NCI-H510A treated with DMSO at 0.1 percent for 48 hours (cell line): ENCODE measurements at places on chromosomes 5 and 9.

DNA sequence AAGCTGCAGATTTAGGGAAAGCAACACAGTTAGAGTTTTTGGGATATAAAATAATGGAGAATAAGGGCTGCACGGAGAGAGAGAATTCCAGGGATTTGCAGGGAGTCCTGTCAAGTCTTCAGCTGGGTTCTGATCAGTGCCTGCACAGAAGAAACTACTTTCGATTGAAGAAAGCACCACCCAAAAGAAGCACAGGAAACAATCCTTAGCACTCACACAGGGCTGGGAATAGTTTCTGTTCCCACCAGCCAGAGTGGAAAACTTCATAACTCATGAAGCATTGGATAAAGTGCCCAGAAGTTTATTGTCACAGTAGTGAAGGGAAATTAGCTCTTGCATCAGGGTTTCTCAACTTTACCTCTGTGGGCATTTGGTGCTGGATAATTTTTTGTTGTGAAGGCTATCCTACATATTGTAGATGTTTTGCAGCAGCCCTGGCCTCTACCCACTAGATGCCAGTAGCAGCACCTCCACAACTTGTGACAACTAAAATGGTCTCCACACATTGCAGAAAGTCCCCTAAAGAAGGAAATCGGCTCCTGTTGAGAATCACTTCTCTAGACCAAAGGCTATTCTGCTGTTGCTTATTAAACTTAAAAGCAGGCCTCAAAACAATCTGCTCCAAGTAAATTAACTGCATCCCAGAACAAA lies 71.0 kb upstream of the FAM120A start:
- DNase-seq: no peak

DNA sequence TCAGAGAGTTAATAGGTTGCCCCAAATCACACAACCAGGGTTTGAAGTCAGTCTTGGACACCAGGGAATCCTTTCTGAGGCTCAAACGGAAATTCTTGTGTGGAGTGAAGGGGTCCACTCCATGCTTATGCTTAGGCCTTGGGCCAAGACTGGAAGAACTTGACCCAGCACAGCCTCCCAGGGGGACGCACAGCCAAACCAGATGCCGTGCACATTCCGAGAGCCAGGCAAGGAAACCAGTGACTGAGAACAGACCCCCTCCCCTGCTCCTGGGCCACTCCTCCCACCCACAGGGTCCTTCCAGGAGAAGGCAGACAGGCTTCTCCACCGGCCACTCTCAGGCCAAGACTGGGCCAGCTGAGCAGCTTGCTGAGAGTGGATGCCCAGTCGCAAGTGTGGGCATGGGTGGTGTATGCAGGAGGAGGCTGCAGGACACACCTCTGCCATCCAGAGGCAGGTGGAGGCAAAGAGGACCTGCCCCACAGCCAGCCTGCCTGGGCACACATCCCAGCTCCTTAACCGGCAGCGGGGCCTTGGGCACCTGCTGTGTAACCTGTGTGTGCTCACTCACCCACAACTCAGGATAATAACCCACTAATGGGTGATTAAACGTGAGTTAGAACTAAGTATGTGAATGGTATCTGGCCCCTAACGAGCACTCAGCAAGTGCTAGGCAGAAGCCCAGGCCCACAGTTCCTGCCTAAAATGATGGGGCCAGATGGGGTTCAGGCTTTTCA lies 38.0 kb downstream of the NIPAL4 start:
- DNase-seq: no peak

GRCh38 chr5:145921211-145921610 lies 15.2 kb upstream of the SH3RF2 start:
- no peak for DNase-seq

GRCh38 chr9:108060175-108060574 lies 570.6 kb upstream of the KLF4 start:
- DNase-seq: no peak

DNA sequence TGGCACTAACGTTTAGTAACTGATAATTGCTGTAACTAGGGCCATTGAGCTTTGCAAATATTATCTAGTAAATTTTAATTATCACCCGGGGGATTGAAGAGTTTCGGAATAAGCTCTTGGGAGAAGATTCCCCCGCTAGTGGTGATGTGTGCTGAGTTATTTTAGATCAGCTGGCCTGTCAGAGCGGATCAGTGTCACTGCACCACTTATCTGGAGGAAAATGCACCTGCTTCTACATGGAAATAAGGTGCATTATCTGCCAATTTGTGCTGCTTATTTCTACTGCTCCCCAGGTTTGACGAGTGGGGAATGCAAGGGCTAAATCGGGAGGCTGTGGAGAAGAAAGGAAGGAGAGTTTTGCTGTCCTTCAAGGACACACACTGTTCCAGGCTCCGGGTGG lies 518.6 kb downstream of the TLE4 start:
- DNase-seq: no peak

GRCh38 chr9:137021979-137022661 lies 5.9 kb downstream of the ABCA2 start:
- no peak for DNase-seq

- no peak for DNase-seq
Measured at GRCh38 chr9:86846656-86847055, 100.7 kb downstream of the GAS1 start.

GRCh38 chr5:58405175-58405574 lies 54.7 kb downstream of the PLK2 start:
- no peak for DNase-seq

DNA sequence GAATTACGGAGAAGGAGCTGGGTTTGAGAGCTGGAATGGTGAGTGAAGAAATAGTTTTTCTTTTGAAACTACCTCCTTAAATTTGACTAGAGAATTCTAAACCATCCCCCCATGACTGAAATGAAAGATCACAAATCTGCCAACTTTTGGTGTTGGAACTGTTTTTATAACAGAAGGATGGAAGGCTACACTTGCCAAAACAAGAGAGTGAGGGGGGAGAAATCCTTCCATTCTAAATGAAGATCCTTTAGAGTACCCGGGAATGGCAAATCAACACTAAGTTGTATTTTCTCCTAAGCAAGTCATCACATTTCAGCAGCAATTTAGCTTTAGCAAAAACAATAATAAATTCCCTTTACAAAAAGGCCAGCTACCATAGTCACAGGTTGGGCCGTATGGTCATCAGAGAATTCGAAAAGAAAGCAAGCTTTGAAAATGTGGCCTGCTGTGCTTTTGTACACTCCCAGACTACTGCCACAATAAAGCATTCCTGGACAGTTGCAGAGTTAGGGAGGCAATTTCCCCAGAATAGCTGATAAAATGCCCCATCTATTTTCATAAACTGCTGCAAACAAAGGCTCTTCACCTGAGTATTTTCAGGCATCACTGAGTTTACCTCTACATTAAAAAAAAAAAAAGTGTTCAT lies 25.0 kb upstream of the FREM1 start:
- DNase-seq: no peak

GRCh38 chr5:150577378-150578139 lies 62.9 kb upstream of the SYNPO start:
- no peak for DNase-seq

DNA sequence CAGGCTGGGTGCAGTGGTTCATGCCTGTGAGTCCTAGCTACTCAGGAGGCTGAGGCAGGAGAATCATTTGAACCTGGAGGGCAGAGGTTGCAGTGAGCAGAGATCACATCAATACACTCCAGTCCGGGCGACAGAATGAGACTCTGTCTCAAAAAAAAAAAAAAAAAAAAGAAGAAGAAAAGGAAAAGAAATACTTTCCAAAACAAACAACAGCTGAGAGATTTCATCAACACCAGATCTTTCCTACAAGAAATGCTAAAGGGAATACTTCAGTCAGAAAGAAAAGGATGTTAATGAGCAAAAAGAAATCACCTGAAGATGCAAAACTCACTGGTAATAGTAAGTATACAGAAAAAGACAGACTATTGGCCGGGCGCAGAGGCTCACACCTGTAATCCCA lies 8.4 kb downstream of the CCIN start:
- no peak for DNase-seq

DNA sequence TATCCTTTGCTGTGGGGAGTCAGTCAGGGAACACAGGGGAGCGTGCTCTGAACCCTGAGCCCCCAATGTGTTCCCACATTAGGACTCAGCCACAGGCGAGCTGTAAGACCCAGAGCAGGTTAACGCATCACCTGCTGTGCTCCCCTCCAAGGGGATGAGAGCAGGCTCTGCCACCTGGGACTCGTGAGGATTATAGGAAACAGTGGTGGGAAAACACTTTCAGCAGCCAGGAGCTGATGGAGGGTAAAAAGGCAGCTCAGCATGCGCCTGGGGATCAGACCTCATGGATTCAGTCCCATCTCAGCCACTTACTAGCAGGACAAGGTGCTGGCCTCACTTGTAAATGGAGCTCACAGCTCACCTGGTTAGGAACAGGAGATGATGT lies 9.2 kb downstream of the JADE2 start:
- peak; percentile 28 for DNase-seq

GRCh38 chr5:133990396-133990795 lies 14.4 kb downstream of the VDAC1 start:
- peak; percentile 25 for DNase-seq

DNA sequence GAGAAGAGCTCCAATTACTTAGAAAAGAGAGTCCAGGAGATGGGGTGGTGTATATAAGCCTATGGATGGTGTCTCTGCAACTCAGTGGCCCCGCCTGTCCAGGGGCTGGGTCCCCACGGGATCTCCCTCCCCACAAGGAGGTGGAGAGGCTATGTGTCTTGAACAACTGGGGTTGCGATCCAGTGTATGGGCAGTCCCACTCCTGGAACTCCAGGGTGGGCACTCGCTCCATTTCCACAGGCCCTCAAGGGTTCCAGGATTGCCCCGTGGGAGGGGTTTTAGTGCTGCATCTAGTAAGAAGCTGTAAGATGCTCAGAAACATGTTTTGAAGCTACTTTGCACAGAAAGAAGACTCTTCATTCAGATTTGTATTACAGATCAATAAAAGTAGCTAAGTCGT lies 558 bp upstream of the SMAD5 start:
- no peak for DNase-seq

DNA sequence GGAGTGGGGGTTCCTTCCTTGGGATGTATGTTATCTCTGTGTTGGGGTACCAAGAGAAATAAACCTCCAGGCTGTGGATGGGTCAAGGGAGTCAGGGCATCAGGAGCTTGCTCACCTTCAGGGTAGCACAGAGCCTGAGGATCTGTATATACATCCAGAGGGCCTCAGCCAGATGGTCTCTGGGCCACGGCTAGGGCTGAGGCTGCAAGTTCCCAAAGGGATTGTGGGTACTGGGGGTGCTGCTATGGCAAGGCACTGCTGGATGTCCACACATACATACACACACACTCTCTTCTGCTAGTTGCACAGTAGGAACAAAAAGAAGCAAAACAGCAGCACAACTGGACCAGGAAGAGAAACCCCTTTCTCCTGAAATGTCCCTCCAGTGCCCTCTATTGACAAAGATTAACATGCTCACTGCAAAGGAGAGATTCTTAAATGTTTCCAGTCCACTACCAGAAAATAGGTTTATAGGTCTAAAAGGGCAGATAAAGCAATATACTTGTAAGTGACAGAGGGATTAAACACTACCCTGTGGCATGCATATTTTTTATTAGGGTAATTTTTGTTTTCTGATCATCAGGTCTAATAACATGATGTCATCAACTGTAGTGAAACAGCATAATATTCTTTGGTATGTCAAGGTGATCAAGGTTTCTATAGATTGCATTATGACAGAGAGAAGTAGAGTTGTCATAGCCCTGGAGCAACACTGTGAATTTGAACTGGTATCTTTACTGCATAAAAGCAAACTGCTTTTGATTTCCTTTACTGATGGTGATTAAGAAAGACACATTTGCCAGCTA lies 56.3 kb upstream of the KCNN2 start:
- no peak for DNase-seq

DNA sequence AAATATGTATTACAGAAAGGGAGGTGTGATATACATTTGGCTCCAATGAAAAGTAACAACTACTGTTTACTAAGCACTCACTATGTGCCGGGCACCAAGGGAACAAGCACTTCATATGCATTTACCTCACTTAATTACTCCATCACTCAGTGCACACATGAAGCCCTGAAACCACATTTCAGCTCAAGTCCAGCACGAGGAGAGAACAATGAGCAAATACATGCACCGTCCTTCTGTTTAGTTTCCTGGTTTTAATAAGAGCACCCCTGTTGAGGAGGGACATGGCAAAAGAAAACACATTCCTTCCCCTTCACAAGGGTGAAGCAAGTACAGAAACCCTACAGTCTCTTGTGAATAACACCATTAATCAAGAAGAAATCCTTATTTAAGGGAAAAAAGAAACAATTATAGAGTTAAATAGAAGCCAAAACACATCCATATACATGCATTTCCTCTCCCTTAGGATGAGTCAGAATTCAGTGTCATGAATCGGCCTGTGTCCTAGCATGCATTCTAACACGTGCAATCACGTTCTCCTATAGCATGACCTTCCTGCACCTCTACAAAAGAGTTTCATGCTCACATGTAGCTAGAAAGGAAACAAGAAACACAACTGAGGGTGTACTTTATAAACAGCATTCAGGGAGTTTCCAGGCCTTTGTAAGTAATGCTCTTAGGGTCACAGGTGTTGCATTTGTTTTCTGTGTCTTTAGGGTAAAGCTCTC lies 411.6 kb downstream of the BNC2 start:
- no peak for DNase-seq

DNA sequence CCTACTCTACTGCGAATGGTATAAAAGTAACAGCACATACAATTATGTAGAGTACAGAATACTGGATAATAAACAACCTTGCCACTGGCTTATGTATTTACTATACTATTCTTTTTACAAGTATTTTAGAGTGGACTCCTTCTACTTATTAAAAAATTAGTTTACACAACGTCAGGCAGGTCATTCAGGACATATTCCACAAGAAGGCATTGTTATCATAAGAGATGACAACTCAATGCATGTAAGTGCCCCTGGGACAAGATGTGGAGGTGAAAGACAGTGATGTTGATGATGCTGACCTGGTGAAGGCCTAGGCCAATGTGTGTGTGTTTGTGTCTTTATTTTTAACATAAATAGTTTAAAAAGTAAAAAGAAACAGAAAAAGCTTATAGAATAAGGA lies 421.7 kb downstream of the CDH12 start:
- DNase-seq: no peak

DNA sequence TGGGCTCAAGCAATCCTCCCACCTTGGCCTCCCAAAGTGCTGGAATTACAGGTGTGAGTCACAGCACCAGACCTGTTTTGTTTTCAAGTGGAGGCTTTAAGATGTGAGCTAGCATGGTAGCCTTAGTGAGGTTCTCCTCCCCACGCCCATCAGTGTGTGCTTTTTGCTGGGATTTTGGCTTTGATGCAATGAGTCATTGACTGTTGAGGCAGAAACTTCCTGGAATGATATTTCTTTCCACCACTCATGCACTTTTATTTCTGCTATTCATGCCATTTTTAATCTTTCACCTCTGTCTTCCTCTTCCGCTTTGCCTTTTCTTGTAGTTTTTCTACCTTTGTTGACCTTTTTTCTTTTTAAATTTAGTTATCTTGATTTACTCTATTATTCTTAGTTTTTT lies 4.2 kb upstream of the NFIL3 start:
- no peak for DNase-seq

GRCh38 chr5:61631438-61631941 lies 299.4 kb downstream of the ZSWIM6 start:
- DNase-seq: no peak
